ENCODE measurements at places on chromosomes 5 and 9.

GRCh38 chr5:85000671-85001070 is 616.0 kb upstream of the EDIL3 start:
- H3K27me3 ChIP-seq: no peaks in the 10 kb centered on the region
- no peaks in the 10 kb centered on the region for H3K36me3 ChIP-seq
- DNase-seq: no peak
- H3K4me1 ChIP-seq: no peaks in the 10 kb centered on the region
- no peak overlapping the region for H3K4me3 ChIP-seq

- H3K4me1 ChIP-seq: peaks cover 67% of the 10 kb centered on the region
- no peaks in the 10 kb centered on the region for H3K27me3 ChIP-seq
- peaks cover 6% of the 10 kb centered on the region for H3K36me3 ChIP-seq
Measured at GRCh38 chr9:89519366-89519805, 21.5 kb upstream of the SEMA4D start.

- no peak overlapping the region for H3K4me3 ChIP-seq
- no peak overlapping the region for H3K27ac ChIP-seq
- H3K4me1 ChIP-seq: no peaks in the 10 kb centered on the region
- H3K36me3 ChIP-seq: no peaks in the 10 kb centered on the region
Measured at GRCh38 chr5:43409809-43410271, 2.4 kb downstream of the CCL28 start.

GRCh38 chr9:77975806-77976205 is 55.8 kb downstream of the GNAQ start:
- no peak for DNase-seq
- H3K4me3 ChIP-seq: no peak overlapping the region
- peaks cover 3% of the 10 kb centered on the region for H3K36me3 ChIP-seq
- H3K27me3 ChIP-seq: peaks cover 11% of the 10 kb centered on the region
- H3K4me1 ChIP-seq: peaks cover 17% of the 10 kb centered on the region
- no peak overlapping the region for H3K27ac ChIP-seq

DNA sequence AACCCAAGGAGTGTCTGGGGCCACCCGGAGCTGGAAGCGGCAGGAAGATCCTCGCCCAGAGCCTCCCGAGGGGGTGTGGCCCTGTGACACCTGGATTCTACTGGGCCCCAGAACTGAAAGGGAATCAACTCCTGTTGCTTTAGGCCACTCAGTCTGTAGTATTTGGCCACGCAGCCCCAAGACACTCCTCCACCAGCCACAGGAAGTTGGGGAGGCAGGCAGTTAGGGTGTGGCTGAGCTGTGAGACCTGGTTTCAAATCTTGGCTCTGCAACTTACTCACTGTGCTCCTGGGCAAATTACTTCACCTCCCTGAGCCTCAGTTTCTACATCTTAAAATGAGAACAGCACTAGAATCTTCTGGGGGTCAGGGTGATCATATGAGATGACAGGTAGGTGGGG is 119.8 kb upstream of the PPP1R26 start:
- H3K27ac ChIP-seq: no peak overlapping the region
- DNase-seq: no peak
- no peak overlapping the region for H3K4me3 ChIP-seq
- no peaks in the 10 kb centered on the region for H3K27me3 ChIP-seq
- H3K36me3 ChIP-seq: peaks cover 2% of the 10 kb centered on the region

DNA sequence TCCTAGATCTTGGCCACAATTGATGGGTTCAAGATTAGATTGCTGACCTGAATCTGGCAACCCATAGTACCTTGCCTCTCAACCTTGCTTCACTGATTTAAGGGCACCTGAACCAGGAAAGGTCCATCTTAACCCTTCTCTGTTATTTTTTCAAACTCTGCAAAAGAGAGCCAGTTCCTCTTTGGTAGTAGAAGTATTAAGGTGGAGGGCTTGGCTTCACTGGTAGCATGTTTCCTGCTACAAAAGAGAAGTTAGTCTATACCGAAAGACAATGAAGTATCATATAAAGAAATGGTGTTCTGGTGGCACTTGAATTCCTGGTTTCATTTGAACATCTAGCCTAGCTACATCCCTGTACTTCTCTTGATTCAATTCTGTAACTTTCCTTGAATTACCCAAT is 8.5 kb downstream of the ALG2 start:
- no peak overlapping the region for H3K4me3 ChIP-seq
- peaks cover 13% of the 10 kb centered on the region for H3K4me1 ChIP-seq
- peaks cover 9% of the 10 kb centered on the region for H3K36me3 ChIP-seq
- H3K27ac ChIP-seq: no peak overlapping the region
- peaks cover 17% of the 10 kb centered on the region for H3K27me3 ChIP-seq

DNA sequence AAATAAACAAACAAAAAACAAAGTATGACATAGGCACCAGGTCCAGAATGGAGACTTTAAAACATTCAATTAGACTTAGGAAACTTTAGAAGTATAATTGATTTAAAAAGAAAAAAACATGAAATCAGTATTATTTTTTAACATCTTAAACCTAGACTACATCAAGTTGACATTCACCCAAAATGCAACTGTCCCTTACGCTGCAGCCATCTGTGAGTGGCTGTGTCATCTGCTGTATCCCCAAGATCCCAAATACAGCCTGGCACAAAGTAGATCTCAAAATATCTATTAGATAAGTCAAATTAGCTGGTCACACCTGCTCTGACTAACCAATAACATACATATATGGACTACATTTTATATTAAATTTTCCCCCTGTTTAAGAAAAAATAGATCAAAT is 7.8 kb downstream of the TTLL11 start:
- no peaks in the 10 kb centered on the region for H3K27me3 ChIP-seq
- no peak overlapping the region for H3K4me3 ChIP-seq
- H3K4me1 ChIP-seq: peaks cover 4% of the 10 kb centered on the region
- H3K36me3 ChIP-seq: peaks cover 4% of the 10 kb centered on the region
- H3K27ac ChIP-seq: no peak overlapping the region

GRCh38 chr5:115968770-115969169 is 6.5 kb downstream of the LVRN start:
- H3K27me3 ChIP-seq: peaks cover 46% of the 10 kb centered on the region
- H3K4me3 ChIP-seq: no peak overlapping the region
- H3K4me1 ChIP-seq: no peaks in the 10 kb centered on the region
- no peak overlapping the region for H3K27ac ChIP-seq
- no peak for DNase-seq

DNA sequence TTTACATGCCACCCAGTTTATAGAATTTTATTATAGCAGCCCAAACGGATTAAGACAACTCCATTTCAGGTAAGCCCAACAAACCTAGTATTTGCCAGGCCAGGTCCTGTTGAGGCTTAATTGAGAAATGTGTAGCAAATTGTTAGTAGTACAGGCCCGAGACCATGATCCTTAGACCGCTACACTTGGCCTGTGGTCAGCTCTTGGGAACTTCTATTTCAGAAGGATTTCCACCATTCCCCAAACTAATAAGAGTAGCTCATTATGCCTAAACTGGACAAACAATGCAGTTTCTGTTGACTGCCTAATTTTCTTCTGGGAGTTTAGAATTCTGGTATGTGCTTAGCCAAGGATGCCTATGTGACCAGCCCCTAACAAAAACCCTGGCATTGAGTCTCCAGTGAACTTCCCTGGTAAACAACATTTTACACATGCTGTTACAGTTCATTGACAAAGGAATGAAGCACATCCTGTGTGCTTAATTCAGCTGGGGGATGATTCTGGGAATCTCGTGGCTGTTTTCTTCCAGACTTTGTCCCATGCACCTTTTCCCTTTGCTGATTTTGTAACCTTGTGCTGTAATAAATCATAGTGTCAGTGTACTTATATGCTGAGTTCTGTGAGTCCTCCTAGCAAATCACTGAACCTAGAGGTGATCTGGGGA is 5.6 kb upstream of the GPX3 start:
- H3K36me3 ChIP-seq: no peaks in the 10 kb centered on the region
- no peak overlapping the region for H3K4me3 ChIP-seq
- no peaks in the 10 kb centered on the region for H3K4me1 ChIP-seq
- H3K27me3 ChIP-seq: peaks cover 14% of the 10 kb centered on the region
- no peak for DNase-seq

All from central memory CD8-positive, alpha-beta T cell (primary cell).